ENCODE measurements at places on chromosomes 3 and 15. TPM values are rescaled to one million over a fixed set of nuclear protein-coding genes. Genes with fewer than 3 reads are reported as not detected.

DGKG gene
- 2.1 TPM for total RNA-seq

CEP152 gene
- total RNA-seq, result 13.5 TPM

CD200 gene
- total RNA-seq, result 17.0 TPM

CELSR3 gene
- 1.1 TPM for total RNA-seq

SLCO2A1 gene
- total RNA-seq, result 4.2 TPM

KBTBD13 gene
- 0.33 TPM for total RNA-seq

ITPR1 gene
- 53.8 TPM for total RNA-seq

WNT5A gene
- total RNA-seq, result 54.7 TPM

SGO1 gene
- total RNA-seq, result 1.5 TPM

NMNAT3 gene
- 9.2 TPM for total RNA-seq

HYAL3 gene
- total RNA-seq, result 2.3 TPM

APH1B gene
- total RNA-seq, result 26.1 TPM

CTXN2 gene
- total RNA-seq, result not detected

GLDN gene
- total RNA-seq, result 10.8 TPM

PDE8A gene
- total RNA-seq, result 45.1 TPM

IL5RA gene
- total RNA-seq, result 0.48 TPM

SYNPR gene
- total RNA-seq, result not detected

STRIT1 gene
- total RNA-seq, result not detected

DOCK3 gene
- 0.64 TPM for total RNA-seq

TF gene
- total RNA-seq, result 8.5 TPM
